Activated naive CD4-positive, alpha-beta T cell treated with anti-CD3 and anti-CD28 coated beads for 36 hours (primary cell): ENCODE measurements at places on chromosomes 3 and 15. TPM values are rescaled to one million over a fixed set of nuclear protein-coding genes. Genes with fewer than 3 reads are reported as not detected.

The CD200 gene
- total RNA-seq = 53.6 TPM

The HEG1 gene
- 5.8 TPM for total RNA-seq

The SHF gene
- total RNA-seq = 2.3 TPM

- DNase-seq = peak; percentile 8
Measured at GRCh38 chr3:140375002-140375401, 302.9 kb upstream of the TRIM42 start.

- DNase-seq = no peak
Measured at GRCh38 chr3:132622761-132623160, 25.7 kb downstream of the ACKR4 start.

- no peak for DNase-seq
Measured at GRCh38 chr15:88031461-88031860, 225.1 kb downstream of the NTRK3 start.

GRCh38 chr3:170572665-170573253 lies 13.1 kb downstream of the SLC7A14 start:
- peak; percentile 48 for DNase-seq
